Caudate nucleus (tissue), 63 donors: ENCODE measurements at places on chromosomes 1 and 21.
A peak's percentile ranks its signal among the peaks of the same experiment; 100 is the strongest.

GRCh38 chr1:235898126-235898525 lies 31.4 kb upstream of the LYST start:
- no peak for DNase-seq

GRCh38 chr1:62384276-62385005 lies 52.4 kb upstream of the USP1 start:
- no peak for DNase-seq

- peak; percentile 31 for DNase-seq
Measured at GRCh38 chr1:58249737-58250586, 296.6 kb downstream of the OMA1 start.

DNA sequence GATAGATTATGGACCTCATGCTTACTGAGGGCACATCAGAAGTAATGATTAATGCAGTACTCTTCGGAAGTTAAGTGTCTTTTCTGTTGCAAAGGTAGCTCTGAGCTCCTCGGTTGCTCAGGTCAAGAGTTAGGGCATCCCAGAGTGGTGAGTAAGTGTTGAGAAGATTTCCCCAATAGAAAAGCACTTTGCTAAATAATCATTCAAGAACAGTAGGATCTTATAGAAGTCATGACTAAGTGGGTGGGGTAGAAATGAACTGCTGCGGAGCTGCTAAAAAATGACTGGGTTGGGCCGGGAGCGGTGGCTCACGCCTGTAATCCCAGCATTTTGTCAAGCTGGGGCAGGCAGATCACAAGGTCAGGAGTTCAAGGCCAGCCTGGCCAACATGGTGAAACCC lies 648.6 kb upstream of the CAMK1G start:
- DNase-seq = no peak

- no peak for DNase-seq
Measured at GRCh38 chr1:33949570-33949969, 85.7 kb downstream of the HMGB4 start.

DNA sequence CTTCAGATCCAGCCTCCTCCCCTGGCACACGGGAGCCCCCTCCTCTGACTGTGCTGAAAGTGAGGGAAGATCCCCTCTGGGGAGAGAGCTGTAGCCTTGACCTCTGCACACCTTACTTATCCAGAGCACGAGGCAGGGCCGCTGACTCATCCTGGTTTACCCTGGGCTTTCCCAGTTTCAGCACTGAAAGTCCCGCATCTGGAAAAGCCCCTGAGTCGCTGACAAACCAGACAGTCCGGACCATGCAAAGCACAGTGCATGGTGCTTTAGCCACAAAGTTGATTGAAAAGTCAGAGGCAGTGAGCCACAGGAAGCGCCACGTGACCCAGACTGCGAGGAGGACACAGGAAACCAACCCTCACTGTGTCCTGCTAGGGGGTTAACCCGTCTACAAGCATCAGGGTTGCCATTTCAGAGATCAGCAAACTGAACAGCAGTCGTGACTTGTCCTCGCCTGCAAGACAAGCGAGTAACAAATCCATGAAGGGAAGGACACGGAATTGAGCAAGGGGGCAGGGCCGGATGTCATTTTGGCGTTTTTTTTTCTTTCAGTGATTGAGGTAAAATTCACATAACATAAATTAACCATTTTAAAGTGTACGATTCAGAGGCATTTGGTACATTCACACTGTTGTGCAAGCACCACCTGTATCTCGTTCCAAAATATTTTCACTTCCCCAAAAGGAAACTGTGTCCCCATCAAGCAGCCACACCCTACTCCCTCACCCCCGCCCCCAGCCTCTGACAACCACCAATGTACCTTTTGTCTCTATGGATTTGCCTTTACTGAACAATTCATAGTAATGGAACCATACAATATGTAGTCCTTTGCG lies 19.9 kb upstream of the IFNGR2 start:
- DNase-seq = no peak

DNA sequence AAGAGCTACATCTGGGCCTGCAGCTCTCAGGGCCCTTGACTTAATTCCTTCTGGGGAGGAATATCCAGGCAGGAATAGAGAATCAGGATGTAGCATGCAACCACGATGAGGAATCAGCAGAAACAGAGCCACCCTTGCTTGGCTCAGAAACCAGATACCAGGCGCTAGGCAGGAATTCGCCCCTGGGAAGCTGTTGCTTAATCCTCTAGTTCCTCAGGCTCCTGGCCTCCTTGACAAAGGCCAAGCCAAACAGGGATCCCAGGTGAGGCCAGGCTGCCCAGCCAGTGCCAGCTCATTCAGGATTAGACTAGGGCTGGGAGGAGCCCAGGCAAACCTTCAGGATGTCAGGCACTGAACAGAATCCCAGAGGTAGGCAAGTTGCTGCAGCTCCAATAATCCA lies 48.2 kb upstream of the IRF2BP2 start:
- DNase-seq = no peak

DNA sequence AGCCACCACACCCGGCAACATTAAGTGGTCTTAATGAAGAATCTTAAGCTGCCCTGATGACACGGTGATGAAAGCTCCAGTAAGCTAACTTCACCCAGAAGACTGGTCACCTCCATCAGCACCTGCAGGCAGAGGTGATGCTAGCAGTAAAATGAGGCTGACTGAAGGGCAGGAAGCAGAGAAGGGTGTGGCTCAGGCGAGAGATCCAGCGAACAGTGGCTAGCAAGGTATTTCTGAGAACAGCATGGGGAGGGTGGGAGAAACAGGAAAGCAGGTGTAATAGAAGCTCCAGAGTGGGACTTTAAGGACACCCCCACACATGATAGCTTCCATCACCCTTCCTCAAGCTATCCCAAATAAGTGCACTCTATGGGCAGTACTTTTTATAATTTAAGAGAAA lies 15.9 kb upstream of the DISP1 start:
- no peak for DNase-seq

GRCh38 chr1:29450591-29450990 lies 214.3 kb downstream of the PTPRU start:
- no peak for DNase-seq

GRCh38 chr1:155834296-155834926 lies 22.6 kb downstream of the GON4L start:
- DNase-seq = no peak

DNA sequence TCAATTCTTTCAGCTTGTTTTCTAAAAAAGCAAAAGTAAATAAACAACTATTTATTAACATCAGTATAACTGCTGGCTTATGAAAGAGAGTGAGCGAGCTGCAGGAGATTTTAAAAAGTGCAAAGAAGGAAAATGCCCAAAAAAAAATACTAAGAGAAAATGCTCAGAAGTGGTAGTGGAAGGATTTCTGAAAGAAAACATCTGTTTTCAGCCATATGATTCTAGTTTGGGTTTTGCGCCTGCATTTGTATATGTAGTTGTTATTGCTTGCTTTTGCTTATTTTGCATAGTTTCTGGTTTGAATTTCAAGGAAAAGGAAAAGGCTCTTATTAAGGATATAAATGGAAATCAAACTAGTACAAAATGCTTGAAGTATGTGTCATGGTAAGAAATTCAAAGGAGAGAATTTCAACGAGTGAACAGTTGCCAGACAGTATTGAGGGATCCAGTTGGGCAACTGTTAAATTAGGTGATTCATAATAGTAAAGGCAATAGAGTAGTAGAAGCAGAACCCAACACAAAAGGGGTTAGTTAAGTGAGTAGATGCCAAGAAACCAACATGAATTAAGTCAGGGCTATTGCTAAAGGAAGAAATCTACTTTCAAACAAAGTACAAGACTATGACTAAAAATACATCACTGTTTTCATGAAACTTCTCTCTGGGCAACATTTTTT lies 1.2 kb downstream of the GBP5 start:
- no peak for DNase-seq

- DNase-seq = no peak
Measured at GRCh38 chr21:27173053-27173452, 206.2 kb upstream of the ADAMTS5 start.

DNA sequence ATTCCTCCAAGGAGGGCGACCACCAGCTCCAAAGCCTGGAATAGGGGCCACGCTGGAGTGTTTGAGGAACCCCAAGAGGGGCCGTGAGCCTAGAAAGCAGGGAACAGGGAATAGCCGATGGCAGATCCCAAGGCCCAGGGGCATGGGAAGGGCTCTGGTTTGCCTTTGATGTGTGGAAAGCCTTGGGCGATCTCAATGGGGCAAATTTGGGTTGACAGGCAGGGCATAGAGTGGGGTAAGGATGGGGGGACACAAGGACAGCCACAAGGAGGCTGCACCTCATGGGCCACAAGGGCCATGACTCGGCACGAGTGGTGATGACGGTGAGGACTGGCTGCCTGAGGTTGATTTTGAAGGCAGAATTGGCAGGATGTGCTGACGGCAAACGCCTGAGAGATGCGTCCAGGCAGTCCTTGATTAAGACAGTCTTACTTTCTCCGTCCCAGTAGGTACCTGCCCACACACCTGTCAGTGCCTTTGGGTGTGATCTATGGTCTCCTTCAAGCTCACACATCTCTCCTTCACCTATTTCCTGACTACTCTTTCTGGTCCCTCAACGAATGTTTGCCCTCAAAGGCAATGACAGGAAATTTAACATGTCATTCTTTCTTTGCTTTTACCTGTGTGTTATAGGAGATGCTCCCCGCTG lies 2.0 kb upstream of the TMPRSS3 start:
- DNase-seq = no peak

GRCh38 chr1:60864722-60865121 lies 217.6 kb upstream of the NFIA start:
- DNase-seq = no peak

GRCh38 chr1:24783713-24784112 lies 38.5 kb downstream of the CLIC4 start:
- DNase-seq = no peak

DNA sequence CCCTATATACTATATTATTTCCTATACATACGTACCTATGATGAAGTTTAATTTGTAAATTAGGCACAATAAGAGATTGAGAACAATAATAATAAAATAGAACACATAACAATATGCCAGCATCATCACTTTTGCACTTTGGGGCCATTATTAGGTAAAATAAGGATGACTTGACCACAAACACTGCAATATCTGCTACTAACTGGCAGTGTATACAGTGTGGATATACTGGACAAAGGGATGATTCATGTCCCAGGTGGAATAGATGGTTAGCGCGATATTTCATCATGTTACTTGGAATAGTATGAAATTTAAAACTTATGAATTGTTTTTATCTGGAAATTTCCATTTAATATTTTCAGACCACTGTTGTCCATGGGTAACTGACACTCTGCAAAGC lies 35.4 kb upstream of the TXLNA start:
- no peak for DNase-seq

GRCh38 chr1:241531195-241532161 lies 700 bp upstream of the KMO start:
- DNase-seq = no peak

GRCh38 chr21:25564349-25564948 lies 42.8 kb downstream of the MRPL39 start:
- no peak for DNase-seq

DNA sequence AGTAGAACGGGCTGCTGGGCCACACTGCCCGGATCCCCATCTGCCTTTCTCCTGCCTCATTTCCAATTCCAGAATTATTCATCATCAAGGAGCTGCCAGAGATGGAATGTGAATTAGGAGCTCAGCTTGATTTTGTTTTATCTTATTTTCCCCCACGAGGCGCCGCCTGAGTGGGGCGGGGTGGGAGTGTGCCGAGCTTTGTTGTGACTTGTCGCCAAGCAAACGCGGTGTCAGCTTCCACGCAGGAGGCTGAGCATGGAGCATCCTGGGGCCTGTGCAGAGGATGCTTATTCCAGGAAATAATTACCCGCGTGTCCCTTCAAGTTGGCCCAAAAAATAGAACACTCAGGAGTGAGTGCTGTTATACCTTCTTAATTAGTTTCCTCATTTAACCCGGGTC lies 91.2 kb downstream of the HMGB4 start:
- no peak for DNase-seq

GRCh38 chr1:237084341-237085077 lies 42.5 kb downstream of the RYR2 start:
- DNase-seq = no peak

GRCh38 chr1:230435108-230435507 lies 9.0 kb upstream of the PGBD5 start:
- no peak for DNase-seq

GRCh38 chr1:202710070-202711045 lies at the start of gene SYT2:
SYT2 (minus strand) TSS chr1:202710454; CDS start chr1:202605772, 104,682 bp downstream.
- DNase-seq = peak; percentile 31

GRCh38 chr21:25079053-25079452 lies 528.2 kb downstream of the MRPL39 start:
- no peak for DNase-seq

GRCh38 chr1:6200188-6200809 lies 904 bp upstream of the RPL22 start:
- no peak for DNase-seq

DNA sequence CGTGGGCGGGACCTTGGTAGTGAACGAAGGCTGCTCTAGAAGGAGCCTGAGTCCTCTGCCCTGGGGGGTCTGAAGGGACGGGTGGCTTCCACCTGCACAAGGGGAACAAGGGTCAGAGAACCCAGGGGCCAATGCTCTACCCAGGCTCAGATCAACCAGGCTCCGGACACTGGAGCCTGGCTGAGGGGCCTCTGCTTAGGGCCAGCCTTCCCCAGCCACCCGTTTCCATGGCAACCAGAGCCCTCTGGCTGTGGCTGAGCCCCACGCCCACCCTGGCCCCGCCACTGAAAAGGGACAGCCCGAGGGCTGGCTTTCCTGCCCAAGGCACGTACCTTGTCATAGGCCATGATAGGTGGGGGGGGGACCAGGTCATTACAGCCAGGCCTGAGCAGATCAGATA lies 724.6 kb downstream of the PTPRU start:
- DNase-seq = no peak

DNA sequence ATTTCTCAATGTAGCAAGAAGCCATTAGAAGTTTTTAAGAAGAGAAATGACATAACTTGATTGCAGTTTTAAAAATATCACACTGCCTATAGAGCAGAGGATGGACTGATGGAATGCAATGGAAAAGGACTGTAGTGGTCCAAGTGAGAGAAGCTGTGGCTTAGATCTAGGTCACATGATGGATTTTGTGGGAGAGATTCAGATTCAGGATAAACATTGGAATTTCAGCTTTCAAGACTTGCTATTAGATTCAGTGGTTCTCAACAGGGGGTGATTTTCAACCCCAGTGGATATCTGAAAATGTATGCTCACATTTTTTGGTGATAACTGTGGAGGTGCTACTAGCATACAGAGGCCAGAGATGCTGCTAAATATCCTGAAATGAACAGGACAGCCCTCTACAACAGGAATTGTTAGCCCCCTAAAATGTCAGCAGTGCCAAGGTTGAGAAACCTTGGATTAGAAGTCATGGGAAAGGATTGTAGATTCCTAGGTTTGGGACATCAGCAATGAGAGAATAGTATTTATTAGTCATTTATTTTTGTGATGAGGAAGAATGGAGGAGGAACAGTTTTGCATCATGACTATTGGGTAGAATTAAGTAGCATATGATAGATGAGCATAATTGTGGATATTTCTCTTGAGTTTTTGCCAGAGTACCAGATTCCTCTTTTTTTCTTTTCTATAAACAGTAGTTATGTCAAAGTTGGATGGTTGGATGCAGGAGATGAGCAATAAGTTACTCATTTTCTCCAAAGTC lies 30.1 kb upstream of the KCNK2 start:
- no peak for DNase-seq

GRCh38 chr1:76109901-76110560 lies 35.5 kb downstream of the ST6GALNAC3 start:
- no peak for DNase-seq
